ENCODE measurements at places on chromosomes 11 and 22.
A peak's percentile ranks its signal among the peaks of the same experiment; 100 is the strongest.

GRCh38 chr11:121291319-121291718, 1.3 kb upstream of the SC5D start:
- no peak for DNase-seq

- DNase-seq: no peak
Observed at GRCh38 chr11:76005756-76006155, 190.7 kb downstream of the UVRAG start.

GRCh38 chr11:65633390-65634108, 4.4 kb upstream of the SIPA1 start:
- no peak for DNase-seq

GRCh38 chr11:64862987-64863390, 15.4 kb downstream of the EHD1 start:
- DNase-seq: no peak

- no peak for DNase-seq
Observed at GRCh38 chr11:123152951-123153350, 42.1 kb downstream of the CLMP start.

GRCh38 chr11:2450321-2451041, 5.7 kb downstream of the KCNQ1 start:
- no peak for DNase-seq

DNA sequence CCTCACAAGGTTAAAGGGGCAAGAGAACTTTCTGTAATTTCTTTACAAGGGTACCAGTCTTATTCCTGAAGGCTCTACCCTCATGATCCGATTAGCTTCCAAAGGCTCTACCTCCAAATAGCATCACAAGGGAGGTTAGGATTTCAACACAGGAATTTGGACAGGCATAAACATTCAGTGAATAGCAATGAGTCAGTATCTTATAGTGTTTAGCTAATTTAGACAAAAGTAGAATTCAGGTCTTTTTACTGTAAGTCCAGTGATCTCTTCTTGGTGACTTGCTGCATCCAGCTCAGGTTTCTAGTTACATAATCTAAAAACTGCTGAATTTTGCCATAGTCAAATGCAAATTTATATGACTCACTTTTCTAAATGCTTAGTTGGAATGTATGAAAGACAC, 1995.6 kb upstream of the RAG2 start:
- no peak for DNase-seq

- no peak for DNase-seq
Observed at GRCh38 chr11:312092-312816, 1.6 kb upstream of the IFITM1 start.

DNA sequence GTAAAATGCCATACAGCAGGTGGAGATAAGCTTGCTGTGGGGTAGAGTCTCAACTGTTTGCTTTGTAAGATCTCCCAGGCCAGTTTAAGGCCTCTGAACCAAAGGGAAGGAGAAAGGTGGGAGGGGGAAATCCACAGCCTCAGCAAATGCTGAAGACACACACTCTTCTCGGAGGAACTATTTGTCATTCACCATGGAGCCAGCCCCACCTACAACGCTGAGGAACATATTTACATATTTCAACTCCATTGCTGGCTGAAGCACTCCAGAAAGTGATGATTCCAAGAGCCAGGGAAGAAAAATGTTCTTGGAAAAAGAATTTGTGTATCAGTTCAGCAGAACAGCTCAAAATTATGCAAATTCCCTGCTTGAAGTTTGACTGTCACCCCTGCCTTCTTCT, 6.5 kb downstream of the TENM4 start:
- no peak for DNase-seq

DNA sequence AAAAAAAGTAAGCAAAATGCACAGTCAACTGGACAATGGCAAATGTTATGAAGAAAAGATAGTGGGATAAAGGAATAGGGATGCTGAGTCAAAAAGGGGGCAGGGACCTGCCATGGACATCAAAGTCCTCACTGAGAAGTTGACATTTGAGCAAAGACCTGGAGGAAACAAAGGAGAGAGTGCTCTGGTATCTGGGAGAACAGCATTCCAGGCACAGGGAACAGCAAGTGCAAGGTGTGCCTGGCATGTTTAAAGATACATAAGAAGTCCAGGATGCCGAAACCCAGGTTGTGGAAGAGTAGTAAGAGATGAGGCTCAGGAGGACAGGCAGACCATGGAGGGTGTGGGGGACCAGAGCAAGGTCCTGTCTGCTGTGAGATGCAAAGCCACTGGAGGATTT, 123.3 kb downstream of the RRAS2 start:
- DNase-seq: no peak

DNA sequence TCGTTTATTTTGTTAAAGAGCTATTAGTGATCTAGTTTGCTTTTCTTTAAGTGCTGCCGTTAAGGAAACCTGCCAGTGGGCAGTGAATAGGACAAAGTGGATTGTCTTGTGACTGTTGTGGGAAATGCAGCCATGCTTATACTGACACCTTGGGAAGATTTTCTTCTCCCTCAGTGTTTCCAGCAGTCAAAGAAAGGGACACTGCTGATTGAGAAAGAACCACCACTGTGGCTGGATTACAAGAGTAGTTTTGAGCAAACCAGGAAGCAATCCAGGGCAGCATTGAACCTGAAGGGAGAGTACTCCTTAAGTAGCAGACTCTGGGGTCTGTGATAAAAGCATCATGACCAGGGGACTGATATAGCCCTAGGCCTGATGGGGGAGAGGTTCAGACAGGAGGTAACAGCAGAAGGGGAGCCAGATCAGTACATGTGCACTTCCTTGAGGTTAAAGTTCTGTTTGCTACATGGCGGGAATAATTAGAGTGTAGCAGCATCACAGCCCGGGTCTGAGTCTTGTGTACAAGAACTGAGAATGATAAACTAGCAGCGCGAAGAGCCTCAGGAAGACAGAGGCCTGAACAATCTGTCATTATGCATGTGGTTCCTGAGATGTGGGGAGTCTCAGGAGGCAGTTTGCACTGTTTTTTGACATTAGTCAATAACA, 167.8 kb downstream of the C11orf91 start:
- DNase-seq: no peak

DNA sequence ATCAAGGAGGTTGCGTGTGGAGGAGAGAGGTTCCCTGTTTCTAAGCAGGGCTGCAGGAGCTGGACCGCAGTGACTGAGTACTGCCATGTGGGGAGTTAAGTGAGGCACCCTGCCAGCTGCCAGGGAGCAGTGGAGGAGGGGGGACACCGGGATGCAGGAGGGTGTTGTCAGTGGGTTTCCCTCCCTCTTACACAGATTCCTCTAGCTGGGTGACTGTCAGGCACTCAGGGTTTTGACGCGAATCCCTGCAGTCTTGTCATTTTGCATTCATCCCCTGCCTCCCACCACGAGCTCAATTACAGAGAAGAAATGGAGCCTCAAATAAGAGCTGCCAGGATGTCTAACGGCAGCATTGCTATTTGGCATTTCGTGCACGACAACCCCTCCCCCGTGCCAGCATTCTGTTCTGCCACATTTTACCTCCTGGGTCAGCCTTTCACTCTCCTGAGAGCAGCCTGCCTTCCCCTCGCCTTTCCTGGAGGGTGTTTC, 119.8 kb upstream of the SORL1-AS1 start:
- DNase-seq: no peak

DNA sequence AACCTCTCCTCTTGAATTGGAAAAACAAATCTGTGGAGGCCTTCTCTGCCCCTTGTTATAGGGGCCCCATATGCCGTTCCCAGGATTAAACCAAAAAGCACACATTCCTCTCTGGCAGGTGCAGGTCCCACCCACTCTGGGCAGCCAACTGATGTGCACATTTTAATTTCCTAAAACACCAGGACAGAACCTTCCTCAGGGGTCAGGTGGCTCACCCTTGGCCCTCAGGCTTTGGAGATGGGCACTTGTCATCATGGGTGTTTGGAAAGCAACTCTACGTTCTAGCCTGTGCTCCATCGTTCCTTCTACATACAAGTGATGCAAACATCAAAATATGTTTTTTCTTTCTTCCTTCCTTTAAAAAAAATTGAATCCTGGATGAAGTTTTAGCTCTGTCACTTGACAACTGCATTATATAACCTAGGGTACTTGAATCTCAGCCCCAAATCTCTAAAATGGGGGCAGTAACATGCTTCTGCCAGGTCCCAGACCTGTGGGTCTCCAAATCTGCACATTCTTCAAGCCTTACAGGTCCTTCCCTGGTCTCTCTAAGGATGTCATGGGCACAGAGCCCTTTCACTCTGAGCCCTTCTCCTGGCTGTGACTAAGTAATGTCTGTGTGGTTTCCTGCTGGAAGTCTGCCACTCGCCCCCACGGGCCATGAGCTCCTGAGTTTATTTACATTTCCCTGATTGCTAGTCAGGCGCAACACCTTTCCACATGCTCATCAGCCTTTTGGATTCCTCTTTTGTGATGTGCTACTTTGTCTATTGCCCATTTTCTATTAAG, 43.8 kb downstream of the KCNQ1OT1 start:
- no peak for DNase-seq

DNA sequence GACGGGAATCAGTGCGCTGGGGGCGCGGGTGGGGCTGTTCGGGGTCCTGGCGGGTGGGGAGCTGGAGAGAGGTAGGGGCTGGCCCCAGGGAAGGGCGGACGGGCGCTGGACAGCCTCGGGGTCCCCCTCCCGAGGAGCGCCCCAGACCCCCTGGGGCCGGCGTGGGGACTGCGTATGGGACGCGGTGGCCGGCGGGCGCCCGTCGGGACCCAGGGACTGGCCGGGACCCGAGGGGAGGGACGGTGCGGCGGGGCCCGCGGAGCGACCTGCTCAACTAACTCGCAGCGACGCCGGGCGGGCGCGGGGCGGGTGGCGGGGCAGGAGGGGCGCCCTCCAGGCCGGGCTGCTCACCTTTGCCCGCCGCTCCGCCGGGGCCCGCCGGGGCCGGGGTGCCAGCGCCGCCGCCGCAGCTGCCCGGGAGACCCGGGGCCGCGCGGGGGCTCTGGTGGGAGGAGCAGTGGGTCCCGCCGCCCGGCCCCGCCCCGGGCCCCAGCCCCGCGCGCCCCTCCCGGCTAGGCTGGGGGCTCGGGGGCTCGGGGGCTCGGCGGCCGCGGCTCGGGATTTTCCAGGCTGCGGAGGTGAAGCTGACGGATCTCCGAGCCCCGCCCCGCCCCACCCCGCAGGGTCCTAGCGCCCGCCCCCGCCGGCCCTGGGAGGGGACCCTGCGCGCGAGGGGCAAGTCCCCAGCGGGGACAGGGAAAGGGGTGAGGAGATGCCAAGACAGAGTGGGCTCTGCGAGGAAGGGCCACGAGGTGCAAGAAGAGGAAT, 12.3 kb downstream of the STARD10 start:
- peak; percentile 11 for DNase-seq

- DNase-seq: no peak
Observed at GRCh38 chr11:26909991-26910591, 83.8 kb upstream of the FIBIN start.

DNA sequence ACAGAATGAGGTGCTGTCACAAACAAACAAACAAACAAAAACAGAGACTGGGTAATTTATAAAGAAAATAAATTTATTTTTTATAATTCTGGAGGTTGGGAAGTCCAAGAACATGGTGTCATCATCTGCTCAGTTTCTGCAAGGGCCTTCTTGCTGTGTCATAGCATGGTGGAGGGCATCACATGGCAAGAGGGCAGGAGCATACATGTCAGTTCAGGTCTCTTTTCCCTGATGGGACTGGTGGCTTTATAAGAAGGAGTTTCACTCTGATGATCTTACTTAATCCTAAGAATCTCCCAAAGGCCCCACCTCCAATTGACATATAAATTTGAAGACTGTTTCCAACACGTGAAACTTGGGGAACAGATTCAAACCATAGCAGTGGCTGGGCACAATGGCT, 135.7 kb downstream of the NECTIN1 start:
- no peak for DNase-seq

- DNase-seq: no peak
Observed at GRCh38 chr11:63537293-63538101, 889 bp downstream of the PLAAT4 start.

DNA sequence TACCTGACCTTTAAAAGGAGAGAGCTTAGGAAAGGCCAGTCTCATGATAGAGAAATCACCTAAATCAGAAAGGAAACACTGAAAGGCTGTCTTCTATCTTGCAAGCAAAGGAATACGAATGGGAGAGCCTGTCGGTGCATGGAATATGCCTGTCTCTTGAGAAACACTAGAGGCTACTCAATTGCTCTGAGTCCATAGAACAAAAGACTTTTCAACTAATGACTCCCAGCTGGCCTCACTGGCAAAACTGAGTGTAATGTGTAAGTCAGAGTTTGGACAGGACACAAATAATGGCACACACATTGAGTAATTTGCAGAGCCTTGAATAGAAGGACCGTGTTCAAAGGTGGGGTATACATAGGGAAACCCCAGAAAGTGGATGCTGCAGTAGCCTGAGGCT, 171.0 kb upstream of the ARHGAP20 start:
- no peak for DNase-seq

DNA sequence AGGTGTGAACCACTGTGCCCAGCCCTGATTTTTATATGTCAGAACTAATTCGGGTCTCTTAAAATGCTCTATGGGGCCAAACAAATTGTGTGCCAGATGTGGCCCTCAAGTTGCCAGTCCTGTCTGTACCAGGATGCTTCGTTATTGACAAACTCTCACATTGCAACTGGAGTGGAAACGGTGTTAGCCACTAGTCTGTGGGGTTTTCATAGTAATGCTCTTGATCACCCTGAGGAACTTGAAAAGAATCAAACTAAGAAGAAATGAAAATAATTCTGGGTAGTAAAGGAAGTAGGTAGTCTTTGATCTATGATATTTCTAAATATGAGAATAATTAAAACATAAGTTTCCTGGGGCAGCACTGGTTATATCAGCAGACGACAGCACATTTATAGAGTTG, 67.3 kb upstream of the ADSL start:
- DNase-seq: no peak

DNA sequence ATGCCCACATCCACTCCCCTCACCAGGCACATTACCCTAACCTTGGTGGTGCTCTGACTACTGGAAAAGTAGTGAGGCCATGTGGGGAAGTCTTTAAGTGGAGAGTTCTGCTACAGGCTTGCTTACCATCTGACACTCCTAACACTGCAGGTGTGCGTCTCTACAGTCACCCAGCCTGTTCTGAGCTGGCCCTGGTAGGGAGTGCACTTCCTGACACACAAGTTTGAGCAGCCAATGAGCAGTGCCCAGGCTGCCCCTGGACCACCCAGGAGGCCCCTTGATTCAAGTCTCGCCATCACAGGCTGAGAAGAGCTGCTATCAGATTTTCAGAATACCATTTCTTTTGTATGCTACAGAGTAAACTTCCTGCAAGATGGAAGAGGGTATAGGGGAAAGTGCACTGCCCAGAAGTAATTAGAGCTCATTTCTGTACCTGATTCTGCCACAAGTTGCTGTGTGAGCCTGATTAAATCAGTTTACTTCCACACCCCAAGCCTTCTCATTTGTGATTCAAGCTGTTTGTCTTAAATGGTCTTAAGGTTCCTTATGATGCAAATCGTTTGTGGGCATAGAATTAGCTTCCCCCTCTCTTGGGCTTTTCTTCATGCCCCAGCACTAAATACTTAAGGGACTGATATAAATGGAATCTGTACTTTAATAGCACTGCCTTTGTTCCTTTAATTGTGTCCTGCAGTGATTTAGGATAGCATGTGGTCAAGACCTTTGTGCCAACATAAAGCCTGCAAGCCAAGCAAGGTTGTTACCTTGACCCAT, 22.2 kb downstream of the OPCML start:
- no peak for DNase-seq

GRCh38 chr22:17748555-17749353, 25.5 kb downstream of the BID start:
- DNase-seq: no peak

All from NCI-H1048 (cell line).